ENCODE measurements at places on chromosomes 3 and 15.

DNA sequence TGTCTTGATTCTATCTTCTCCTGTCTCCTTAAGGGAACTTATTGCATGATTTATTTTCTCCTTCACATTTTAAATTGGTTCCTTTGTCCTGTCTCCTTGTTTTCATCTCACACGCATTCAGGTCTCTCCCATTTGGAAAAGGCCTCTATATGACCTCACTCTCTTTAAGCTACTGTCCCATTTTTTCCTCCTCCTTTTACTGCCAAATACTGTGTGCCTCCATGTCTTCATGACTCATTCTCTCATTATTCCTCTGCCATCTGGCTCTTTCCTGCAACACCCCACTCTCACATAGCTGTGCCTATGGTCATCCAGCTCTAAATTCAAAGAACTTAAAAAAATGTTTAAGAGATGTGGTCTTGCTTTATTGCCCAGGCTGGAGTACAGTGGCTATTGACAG lies 48.0 kb downstream of the TYRO3 start:
- DNase-seq, result no peak

GRCh38 chr3:152793969-152794368 lies 41.0 kb upstream of the P2RY1 start:
- no peak for DNase-seq

DNA sequence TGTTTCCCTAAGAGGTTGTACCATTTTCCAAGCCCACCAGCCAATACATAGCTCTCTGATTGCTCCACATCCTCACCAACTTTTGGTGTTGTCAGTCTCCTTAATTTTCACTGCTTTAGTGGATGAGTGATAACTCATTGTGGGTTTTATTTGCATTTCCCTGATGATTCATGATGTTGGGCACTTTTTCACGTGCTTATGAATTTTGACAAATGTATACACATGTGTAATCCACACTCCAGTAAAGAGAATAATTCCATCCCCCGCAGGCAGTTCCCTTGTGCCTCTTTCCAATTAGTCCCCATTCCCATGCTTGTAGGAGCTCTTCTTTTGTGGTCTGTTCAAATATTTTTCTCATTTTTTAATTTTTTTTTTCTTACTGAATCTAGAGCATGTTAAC lies 52.4 kb downstream of the ANP32A start:
- no peak for DNase-seq

DNA sequence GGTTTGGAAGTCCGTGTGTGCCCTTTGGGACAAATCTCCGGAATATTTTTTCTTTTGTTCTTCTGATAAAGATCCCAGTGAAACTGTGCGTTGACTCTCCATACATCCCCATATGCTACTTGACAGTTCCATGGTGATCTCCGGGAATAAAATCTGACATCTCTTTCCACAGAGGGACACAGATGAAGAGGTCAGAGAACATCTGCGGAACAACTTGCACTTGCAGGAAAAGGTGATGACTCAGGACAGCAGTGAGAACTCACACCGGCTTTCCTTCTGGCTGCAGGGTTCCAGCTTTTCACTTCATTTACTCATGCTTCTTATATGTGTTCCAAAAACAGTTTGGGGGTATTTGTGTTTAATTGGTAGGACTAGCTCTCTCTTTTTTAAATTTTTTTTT lies 157.5 kb upstream of the CHRM5 start:
- DNase-seq, result no peak

DNA sequence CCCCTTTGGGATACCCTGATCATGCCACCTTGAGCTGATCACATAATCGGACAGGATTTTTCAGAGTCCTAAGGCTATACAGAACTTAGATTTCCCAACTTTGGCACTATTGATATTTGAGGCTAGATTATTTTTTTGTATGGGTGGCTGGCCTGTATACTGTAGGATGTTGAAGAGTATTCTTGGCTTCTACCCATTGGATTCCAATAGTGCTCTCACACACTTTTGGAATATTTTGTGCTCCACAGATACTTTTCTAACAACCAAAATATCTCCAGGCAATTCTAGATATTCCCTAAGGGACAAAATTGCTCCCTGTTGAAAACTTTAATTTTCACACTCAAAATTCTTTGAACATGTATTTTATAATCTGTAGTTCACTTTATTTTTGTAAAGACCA lies 125.1 kb downstream of the ABI3BP start:
- DNase-seq, result no peak

DNA sequence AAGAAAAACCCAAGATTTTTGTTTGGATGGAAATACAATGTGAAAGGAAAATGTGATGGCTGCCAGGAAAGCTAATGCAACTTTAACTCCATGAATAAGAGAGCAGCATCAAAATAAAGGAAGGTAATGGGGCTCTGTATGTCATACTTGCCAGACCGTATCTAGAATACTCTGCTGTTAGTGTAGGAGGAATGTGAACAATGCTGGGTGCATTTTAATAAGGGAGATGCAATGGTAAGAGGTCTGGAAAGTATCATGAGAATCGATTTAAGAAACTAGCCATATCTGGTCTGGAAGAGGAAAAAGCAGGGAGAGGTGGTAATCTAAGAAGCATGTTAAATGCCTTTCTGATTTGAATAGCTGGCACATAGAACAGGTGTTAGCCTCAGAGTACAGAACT lies 239.6 kb downstream of the GBE1 start:
- no peak for DNase-seq

DNA sequence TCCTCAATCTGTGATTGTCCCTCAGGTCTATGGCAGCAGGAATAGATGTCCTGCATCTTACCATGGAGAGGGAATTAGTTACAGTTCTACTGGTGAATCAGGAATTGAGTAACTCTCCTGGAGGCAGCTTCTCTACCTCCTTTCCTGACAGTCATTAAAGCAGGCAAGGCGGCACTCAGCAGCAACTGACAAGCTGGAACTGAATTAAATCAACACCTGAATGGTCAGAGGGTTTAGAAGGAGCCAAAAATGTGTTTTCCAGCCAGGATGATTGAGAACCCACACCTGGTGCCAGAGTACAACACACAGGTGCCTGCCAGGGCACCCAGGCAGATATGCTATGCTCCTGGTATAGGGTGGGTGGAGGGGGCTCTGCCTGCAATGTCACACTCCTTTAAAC lies 43.1 kb upstream of the TIPARP start:
- DNase-seq, result no peak

DNA sequence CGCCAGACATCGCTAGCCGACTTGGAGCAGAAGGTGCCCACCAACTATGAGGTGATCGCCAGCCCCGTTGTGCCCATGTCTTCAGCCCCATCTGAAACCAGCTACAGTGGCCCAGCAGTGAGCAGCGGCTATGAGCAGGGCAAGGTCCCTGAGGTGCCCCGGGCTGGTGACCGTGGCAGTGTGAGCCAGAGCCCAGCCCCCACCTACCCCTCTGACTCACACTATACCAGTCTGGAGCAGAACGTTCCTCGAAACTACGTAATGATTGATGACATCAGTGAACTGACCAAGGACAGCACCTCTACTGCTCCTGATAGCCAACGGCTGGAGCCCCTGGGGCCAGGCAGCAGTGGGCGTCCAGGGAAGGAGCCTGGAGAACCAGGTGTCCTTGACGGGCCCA lies 12.9 kb upstream of the APEH start:
- DNase-seq, result no peak

- DNase-seq, result no peak
These were observed 34.8 kb downstream of the B3GALNT1 start for GRCh38 chr3:161070252-161070930.

DNA sequence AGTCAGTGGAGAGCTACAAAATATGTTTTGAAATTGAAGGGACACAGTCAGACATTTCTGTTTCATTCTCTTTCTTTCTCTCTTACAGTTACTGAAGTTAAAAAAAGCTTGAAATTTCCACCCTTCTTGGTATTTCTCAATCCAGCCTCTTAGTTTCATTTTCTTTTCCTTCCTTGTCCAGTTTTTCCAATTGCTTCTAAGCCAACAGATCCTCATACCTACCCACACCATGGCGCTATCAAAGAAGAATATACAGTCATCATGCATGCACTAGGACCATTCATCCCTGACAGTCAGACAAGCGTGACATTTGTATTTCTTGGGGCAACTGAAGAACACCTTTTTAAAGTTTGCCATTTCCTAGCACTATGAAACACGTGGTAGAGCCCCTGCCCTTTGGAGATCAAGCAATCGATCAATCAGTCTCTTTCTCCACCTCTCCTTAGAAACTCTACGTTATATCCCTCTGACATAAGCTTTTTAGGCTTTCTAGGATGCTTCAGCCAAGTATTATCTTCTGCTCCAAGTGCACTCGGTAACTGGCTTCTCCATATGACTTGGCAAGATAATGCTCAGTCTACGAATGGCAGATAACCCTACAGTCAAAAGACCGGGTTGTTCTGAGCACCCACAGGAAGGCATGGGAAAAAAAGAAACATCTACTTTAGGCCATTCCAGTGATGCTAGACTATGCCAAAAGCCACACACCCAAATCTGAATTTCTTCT lies 65.4 kb downstream of the FBN1 start:
- no peak for DNase-seq

- DNase-seq, result no peak
These were observed 56.9 kb upstream of the CGNL1 start for GRCh38 chr15:57319226-57319918.

Measured in activated CD4-positive, alpha-beta T cell treated with anti-CD3 and anti-CD28 coated beads for 24 hours (primary cell).